ENCODE measurements at places on chromosomes 7 and 10.

GRCh38 chr10:29257784-29258135, 31.1 kb upstream of the LYZL1 start:
- DNase-seq: no peak

DNA sequence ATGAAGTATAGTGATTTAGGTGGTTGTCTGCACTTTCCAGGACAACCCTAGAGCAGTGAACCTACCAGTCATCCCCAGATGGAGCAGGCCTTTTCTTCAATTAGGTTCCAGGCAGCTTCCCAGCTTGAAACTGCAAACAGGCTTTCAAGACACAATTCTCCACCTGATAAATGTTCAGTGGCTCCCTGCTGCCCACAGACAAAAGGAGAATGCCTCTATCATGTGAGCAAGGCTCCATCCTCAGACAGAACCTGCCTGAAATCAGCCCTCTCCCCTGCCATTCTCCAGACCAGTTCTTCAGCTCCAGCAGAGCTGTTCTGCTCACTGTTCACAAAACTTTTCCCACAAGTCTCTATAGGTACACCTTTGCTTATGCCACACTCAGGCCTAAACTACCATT, 22.1 kb downstream of the RELN start:
- no peak for DNase-seq

DNA sequence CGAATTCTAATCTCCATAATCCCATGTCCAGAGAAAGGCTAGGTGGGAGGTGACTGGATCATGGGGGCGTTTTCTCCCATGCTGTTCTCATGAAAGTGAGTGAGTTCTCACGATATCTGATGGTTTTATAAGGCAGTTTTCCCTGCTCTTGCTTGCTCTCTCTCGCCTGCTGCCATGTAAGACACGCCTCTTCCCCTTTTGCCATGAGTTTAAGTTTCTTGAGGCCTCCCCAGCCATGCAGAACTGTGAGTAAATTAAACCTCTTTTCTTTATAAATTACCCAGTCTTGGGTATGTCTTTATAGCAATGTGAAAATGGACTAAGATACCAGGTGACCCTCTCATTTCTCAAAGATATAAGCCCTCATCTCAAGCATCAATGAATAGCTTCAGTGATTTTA, 1.1 kb upstream of the ACTA2 start:
- DNase-seq: no peak

DNA sequence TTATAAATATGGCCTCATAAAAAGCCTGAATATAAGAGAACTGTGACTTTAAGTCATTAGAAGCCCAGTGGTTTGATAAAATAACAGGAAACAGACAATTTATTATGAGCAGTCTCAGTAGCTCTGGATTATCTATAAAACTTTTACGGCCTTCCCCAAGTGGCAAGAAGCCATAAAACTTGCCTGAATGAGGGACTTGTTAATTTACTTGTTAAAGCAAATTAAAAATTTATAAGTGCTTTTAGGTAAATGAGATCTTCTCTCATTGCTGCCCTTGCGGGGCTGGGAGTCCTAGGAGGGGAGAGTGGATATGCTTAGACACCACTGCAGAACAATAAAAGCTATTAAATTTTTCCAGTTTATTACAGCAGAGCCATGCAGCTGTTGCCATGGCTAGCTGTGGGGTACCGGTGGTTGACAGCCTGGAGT, 499.9 kb downstream of the AUTS2 start:
- no peak for DNase-seq

- no peak for DNase-seq
Observed at GRCh38 chr10:80545258-80545881, 7.7 kb downstream of the SH2D4B start.

DNA sequence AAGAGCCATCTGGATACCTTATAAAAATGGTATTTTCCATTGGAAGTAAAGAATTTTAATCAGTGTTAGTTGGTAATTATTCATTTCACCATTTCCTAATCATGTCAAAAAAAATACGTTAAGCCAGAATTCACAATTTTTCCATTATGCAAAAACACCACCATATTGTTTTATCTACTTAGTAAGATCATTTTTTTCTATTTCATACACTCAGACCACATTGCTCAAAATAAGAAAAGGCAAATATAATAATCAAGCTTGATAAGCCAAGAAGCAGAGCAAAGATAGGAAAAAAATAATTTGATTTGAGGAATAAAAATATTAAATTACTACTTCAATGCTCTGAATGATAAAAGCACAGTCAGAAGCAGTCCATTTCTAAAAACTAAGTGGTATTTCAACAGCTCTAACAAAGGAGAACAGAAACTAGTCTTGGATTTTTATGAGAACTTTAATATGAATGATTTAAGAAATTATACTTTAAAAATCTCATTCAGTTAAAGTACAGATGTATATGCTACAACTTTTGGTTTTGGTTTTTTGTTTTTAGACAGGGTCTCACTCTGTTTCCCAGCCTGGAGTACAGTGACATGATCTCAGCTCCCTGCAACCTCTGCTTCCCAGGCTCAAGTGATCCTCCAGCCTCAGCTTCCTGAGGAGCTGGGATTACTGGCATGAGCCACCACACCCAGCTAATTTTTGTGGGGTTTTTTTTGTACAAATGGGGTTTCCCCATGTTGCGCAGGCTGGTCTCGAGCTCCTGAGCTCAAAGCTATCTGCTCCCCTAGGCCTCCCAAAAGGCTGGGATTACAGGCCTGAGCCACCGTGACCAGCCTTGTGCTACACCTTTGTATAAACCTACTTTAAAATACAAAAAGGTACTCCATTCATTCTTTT, 46.6 kb downstream of the LRRN3 start:
- DNase-seq: no peak

DNA sequence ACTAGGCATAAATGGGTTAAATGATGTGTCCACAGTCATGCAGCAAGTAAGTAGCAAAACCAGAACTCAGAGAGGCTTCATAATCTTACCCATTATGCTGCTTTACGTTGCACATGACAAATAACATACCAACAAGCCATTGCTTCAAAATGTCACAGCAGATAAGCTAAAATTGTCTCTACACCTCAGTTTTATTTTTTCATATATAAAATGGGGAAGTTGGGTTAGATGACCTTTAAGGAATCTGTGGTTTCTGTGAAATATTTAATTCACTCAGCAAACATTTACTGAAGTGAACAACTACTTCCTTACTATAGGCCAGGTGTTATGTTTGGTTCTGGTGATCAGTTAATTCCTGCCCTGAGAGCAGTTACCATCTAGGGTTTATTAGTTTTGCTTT, 2.2 kb upstream of the ASCC1 start:
- no peak for DNase-seq

DNA sequence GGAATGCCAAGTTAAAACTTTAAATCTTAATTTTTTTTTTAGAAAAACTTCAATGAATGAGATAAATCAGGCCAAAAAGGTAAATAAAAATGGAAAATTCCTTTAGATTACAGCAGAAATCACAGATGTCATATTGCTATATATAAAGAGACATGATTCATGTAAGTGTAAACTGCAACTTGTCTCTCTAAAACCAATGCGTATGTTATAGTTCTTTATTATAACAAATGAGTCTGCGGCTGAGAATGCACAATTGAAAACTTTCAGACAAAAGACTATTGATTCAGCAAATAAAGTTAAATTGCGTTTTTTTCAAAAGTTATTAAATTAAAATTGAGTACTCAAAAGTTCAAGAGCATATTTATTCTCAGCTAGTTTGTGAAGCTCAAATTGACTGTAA, 425.3 kb downstream of the PARD3 start:
- no peak for DNase-seq

- DNase-seq: no peak
Observed at GRCh38 chr7:140678081-140678815, 5.5 kb downstream of the ADCK2 start.

DNA sequence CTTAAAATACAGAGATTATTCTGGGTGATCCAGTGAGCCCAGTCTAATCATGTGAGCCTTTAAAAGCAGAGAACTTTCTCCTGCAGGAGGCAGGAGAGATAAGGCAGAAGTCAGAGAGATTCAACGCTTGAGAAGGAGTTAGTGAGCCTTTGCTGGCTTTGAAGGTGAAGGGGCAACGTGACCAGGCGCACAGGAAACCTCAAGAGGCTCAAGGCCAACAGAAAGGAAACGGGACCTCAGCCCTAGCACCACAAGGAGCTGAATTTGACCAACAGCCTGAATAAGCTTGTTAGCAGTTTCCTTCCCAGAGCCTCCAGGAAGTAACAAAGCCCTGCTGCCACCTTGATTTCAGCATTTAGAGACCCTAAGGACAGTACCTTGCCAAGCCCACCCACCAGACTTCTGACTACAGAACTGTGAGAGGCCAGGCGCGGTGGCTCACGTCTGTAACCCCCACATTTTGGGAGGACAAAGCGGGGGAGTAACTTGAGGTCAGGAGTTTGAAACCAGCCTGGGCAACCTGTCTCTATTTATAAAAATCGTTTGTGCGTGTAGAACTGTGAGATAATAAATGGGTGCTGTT, 87.3 kb upstream of the KAT6B start:
- no peak for DNase-seq

- no peak for DNase-seq
Observed at GRCh38 chr10:75106242-75106641, 5.2 kb upstream of the SAMD8 start.

GRCh38 chr10:4477664-4478063, 348.3 kb upstream of the AKR1E2 start:
- no peak for DNase-seq

DNA sequence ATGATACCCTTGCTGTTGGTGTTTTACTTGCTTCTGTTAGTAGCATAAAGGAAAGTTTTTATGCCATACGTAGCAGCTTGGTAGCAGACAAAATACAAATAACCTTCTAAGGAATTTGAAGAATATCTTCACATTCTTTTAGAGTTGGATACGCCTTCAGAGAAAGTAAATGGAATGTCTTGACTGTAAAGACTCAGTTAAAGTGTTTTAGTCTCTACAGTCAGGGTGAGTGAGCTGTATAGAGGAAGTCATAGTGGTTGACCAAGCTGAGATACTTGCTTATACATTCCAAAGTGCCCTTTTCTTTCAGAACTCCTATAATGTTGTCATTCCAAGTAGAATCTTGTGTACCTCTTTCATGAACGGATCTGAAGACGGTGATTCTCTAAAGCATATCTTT, 37.7 kb downstream of the RABGEF1 start:
- no peak for DNase-seq

DNA sequence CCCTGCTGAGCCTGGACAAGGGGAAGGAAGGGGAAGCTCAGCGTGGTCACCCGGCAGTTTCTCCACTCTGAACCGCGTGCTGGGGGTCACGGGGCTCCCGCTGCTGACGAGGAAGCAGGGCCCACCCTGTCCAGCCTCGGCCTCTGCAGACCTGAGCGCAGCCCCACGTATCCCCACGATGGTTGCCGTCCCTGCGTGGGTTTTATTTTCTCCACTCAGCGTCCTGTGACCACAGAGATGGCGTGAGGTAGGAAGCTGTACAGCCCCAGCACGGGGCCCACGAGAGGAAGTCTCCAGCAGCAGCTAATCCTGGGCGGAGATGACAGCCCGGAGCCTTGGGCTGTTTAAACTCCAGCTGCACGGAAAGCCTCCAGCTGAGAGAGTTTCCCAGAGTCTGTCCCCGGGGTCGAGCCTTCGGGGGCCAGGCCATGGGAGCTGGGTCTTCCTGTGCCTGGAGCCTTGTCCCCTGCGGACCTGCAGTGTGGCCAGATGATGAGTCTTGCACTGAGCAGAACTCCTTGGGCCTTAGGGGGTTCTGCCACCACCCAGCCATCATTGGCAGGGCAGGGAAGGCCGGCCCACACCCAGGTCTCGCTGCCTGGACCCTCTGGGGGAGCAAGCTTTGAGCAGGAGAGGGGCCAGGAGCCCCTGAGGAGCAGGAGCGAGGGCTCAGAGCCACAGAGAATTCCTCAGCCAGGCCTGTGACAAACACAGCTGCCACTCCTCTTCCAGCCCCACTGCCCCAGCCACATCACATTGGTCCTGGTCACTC, 72.8 kb upstream of the FAM20C start:
- DNase-seq: no peak

GRCh38 chr10:12243864-12244620, 48.1 kb downstream of the CDC123 start:
- DNase-seq: no peak

- no peak for DNase-seq
Observed at GRCh38 chr7:91636728-91637127, 243.8 kb downstream of the MTERF1 start.

GRCh38 chr10:110850099-110850498, 21.6 kb upstream of the PDCD4 start:
- DNase-seq: no peak

DNA sequence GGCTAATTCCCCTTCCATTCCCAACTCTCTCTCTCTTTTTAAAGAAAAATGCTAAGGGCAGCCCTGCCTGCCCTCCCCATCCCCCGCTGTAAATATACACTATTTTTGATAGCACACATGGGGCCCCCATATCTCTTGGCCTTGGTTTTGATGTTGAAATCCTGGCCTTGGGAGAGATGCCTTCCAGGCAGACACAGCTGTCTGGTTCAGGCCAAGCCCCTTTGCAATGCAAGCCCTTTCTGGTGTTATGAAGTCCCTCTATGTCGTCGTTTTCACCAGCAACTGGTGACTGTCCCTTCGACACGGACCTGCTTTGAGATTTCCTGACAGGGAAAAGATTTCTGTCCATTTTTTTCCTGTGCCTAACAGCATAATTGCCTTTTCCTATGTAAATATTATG, 3.0 kb downstream of the ADRA2A start:
- DNase-seq: no peak

DNA sequence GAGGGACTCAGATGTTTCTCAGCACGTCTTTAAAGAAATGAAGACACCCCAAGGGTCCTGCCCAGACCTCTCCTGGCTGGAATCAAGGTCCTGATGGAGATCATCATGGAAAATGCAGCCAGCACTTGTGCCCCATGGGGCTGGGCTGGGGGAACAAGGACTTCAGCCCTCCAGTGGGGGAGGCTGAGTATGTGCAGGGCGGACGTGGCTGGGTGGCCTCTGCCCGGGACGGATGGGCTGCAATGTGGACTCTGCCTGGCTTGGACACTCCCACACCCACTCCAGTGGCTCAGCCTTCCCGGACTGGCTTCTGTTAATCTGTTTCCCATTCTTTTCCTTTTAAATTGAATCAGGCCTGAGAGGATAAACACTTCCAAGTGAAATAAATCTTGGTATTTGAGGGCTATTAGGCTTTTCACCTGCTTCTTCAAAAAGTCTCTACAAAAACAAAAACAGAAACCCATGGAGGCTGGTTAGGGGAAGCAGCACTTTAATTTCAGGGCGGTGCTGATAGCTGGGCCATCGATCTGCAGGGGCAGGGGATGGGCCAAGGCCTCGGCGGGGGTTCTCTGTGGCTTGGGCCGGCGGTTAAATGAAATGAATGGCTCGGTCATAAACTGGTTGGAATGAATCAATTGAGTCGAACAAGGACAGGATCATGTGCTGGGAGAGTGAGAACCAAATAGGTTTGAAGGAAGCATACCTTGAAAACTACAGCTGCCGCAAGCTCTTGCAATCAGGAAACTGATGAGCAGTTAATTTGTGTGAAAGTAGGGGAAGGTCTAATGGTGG, 51.4 kb downstream of the ADARB2 start:
- DNase-seq: no peak

All from COLO829 (cell line).